ENCODE measurements at places on chromosomes 6 and 20.

DNA sequence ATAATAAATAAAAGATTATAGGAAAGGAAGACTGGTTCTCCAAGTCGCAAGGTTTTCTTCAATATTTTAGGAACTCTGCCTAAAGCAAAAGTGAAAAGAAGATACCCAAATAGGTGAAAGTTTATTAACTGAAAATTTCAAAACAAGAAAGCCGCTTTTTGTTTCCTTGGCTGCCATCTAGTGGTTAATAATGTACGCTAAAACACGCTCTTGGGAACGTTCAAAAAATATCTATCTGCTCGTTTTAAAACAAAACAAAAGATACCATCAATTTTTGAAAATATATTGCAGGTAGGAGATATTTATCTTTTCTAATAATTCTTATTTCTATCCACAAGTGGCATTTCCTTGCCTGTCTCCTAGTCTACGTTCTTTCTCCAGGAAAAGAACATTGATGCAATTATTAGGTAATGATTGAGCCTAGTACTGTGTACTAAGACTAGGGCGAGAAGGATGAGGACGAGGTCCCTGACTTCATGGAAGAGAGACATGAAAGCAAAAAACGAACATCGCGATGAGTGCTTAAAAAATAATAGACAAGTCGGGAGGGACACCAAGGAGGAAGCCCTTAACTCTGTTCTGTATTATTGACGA, 97.2 kb downstream of the SPTLC3 start:
- DNase-seq, result no peak

DNA sequence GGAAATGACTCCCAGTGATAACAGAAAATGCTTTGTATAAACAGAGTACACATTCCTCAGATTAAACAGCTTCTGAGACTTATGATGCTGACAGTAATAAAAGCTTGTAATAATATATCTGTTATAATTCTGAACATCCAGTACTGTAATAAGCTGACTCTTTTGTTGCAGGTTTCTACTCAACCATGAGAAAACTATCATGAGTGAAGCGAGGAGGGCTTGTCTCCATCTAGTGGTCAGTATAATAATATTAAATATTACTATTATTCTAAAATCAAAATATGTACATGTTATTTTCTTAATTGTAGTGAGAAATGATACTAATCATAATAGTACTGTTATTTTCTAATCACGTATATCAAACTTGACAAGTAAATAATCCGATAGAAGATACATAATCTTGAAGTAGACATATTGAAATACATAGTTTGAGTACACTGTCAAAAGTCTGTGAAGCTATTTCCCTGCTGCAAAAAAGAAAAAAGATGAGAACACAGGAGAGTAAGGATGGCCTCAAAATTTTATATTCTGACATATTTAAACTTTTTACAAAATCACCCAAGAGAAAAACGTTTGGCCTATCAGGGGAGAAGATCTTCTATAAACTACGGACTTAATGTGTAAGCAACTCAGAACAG, 183.1 kb downstream of the MOXD1 start:
- DNase-seq, result no peak

- no peak for DNase-seq
Measured at GRCh38 chr6:148629181-148629580, 117.6 kb upstream of the UST start.

- DNase-seq, result no peak
Measured at GRCh38 chr6:170178561-170179477, 112.1 kb downstream of the DLL1 start.

GRCh38 chr20:32970115-32970972, 33.9 kb downstream of the SUN5 start:
- no peak for DNase-seq

DNA sequence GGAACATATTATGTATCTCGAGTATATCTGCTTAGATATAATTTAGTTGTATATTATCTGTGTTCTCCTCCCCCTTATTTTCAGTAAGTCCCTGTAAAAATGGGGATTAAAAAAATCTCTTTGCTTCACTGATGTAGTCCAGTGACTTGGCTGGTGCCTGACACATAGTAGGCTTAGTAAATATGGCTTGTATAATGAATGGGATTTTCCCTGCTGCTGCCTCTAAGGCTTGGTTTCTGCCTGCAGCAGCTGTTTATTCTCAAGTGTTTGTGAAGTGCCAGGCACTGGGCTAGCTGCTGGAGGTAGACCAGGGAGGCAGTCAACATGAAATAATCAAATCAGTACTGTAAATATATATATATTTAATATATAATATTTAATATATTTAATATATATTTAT, 1.6 kb upstream of the ZFP64 start:
- no peak for DNase-seq

DNA sequence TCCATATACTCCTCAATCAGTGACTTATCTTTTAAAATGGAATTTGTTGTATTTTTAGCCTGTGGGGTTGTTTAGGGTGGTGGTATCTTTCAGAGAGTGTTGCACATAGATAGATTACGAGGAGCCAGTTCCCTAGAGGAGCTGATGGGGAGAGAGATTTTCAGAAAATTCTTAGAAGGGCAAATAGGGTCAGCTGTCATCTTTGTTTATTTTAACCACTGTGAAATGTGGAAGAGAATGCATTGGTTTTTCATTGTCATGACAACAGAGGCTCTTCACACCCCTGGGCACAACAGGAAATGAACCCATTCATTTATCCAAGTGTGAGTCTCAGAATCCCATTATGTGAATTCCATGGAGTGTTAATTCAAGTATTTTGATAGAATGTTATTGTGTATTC, 188.4 kb downstream of the JARID2 start:
- no peak for DNase-seq

- no peak for DNase-seq
Measured at GRCh38 chr6:75603106-75603420, 1.4 kb downstream of the SENP6 start.

DNA sequence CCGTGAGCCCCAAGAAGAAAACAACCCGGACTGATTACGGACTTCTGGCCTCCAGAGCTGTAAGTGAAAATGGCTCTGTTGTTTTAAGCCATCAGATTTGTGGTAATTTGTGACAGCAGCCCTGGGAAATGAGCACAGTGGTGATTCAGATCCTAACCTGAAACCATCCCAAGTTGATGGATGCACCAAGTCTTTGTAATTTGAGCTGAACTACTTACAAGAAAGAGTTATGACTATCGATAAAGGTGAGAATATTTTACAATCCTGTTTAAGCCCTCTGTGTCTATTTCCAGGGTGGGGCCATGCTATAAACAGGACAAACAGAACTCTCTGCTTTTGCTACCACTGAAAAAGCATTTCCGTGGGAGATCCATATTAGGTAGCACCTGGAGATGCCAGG, 19.1 kb upstream of the RIN2 start:
- DNase-seq, result no peak

DNA sequence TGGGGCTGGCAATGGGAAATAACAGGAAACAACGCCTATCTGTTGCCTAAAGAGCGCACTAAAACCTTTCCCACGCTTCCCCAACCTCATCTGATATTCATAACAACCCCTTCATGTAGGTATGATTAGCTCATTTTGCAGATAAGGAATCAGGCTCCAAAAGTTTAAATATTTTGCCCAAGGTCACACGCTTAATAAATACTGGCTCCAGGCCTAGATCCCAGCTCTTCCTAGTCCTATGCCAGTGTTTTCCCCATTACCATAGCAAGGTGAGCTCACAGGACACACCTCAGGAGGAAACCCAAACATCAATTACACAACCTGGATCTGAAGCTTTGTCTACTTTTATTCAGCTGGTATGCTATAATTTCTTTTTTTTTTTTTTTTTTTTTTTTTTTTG, 19.6 kb downstream of the MBOAT1 start:
- no peak for DNase-seq

DNA sequence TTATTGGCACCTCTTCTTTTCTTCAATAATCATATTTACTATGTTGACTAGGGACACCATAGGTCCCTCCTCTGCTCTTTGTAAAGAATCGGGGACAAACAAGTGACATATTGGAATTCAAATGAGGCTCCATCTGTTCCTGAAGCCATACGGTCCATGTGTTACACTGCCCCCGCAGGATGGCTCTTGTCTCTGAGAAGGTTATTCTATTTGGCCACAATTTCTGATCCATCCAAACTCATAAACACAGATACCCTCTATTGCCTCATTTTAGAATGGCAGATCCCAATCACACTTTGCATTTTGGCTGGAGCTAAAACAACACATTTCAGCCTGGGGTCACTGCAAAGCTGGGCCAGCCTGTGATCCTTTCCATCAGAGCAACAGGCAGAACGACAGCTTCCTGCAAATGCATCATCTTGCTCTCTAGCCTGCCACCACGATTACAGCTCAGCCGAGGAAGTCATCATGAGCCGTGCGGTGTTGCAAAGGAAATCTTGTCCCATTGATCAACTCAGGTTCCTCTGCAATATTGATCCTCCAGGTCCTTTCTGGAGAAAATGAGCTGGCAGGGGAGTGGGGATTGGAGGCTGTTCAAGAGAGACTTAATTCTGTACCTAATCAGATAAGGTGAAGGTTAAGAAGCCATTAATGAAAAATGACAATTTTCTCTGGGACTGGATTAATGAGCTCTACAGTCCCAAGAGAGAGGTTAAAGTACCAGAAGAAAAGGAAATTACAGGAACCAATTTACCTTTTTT, 73.1 kb downstream of the AGPAT4 start:
- DNase-seq, result no peak

- DNase-seq, result no peak
Measured at GRCh38 chr20:63357921-63358905, 2.9 kb downstream of the CHRNA4 start.

- DNase-seq, result no peak
Measured at GRCh38 chr6:114634016-114634415, 291.2 kb upstream of the HS3ST5 start.

DNA sequence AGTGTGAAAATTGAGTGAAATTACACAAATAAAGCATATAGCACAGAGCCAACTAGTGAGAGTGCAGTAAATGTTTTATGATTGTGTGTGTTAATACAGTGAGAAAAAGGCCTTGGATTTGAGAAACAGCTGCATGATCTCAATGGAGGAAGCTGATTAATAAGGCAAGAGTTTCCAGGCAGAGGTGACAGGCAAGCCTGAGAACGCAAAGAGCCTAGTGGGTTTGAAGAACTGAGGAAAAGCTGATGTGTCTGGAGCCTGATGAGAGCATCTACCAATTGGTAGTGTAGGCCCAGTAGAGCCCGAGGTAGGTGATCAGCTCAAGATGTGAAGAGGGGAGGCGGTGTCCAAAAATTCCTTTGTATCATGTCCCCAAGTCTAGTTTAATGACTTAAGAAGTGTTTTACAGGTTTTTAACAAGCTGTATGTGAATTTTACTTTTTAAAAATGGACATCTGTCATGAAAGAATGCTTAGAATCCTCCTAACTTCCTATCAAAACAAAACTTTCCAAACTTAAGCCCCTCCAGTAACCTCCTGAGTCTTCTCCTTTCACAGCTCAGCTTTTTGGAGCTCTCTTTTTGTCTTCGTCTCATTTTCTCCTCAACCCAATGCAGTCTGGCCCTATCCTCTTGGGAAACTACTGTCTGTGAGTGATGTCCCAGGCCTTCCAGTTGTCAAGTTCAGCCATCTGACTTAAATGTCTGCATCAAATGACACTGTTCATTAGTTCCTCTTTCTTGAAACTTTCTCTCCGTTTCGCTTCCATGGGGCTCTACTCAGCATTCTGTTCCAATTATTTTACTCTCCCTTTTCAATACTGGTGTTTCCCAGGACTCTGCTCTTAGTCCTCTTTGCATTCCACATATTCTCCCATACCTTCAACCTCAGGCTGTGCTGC, 1.2 kb downstream of the CDC40 start:
- no peak for DNase-seq

DNA sequence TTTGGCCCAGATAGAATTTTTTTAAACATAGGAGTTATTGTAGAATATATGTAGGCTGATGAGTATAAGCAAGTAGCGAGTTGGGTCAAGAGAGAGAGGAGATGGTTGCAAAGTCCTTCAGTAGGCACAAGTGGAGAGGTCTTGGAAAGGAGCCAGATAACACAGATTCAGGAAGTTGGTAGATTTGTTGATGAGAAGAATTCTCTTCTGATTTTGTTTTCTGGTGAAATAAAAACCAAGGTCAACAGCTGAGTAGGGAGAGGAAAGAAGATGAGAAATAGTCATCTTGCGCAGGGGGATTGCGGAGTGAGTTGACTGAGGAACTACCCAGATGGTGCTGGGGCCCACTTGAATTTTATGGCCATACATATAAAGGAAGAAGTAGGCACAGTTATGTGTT, 17.4 kb upstream of the CD83 start:
- no peak for DNase-seq

DNA sequence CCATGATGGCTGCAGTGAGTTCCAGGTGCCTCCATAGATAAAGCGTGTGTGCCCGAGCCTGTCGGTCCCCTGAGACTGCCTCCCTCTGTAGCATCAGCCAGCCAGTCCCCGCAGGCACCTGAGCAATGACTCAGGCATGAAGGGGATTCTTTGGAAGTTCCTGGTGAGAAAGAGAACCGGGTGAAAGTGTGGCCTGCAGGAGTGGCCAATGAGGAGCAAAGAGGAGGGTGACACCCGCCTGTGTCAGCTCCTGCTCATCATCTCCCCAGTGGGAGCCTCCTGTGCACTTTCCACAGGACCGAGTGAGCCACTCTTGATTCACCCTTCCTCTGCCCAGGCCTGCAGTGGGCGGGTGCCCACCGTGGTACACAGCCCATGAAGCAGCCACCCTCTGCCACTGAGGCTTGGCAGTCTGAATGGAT, 71.2 kb upstream of the PTPN1 start:
- DNase-seq, result no peak

DNA sequence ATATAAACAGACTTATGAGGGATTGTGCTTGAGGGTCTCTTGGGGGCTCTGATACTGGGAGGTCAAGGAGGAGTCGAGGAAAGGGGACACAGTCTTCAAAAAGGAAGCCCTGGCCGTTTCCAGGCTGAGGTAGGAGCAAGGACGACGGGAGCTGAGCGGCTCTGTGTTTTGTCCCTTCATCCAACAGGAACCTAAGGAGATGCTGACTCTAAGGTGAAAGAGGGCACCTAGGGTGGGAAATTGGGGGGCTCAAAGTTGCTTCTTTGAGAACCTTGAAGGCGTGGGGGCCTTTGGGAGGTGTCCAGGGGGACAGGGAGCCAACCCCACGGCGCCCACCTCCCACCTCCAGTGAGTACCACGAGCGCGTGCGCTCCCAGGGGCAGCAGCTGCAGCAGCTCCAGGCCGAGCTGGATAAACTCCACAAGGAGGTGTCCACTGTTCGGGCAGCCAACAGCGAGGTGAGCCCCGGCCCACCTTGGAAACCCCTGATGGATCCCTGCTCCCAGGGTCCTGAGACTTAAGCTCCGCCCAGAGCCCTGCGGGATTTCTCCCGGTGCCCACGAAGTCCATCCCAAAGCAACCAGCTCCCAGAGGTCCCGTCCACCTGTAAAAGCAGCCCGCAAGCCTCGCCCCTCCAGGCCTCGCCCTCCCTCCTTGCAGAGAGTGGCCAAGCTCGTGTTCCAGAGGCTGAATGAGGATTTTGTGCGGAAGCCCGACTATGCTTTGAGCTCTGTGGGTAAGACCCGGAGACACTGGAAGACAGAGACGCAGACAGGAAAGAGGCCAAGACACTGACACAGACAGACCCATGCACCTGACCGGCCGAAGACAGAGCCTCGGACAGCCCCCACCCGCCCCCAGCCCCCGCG, 2.9 kb downstream of the SPAG4 start:
- DNase-seq, result no peak

GRCh38 chr20:19361790-19362189, 149.3 kb downstream of the SLC24A3 start:
- no peak for DNase-seq

- no peak for DNase-seq
Measured at GRCh38 chr20:5181492-5181891, 54.7 kb downstream of the CDS2 start.
